ENCODE measurements at places on chromosomes 13 and 19. TPM values are rescaled to one million over a fixed set of nuclear protein-coding genes. Genes with fewer than 3 reads are reported as not detected.

The SLC17A7 gene
- 188 TPM for total RNA-seq

DNA sequence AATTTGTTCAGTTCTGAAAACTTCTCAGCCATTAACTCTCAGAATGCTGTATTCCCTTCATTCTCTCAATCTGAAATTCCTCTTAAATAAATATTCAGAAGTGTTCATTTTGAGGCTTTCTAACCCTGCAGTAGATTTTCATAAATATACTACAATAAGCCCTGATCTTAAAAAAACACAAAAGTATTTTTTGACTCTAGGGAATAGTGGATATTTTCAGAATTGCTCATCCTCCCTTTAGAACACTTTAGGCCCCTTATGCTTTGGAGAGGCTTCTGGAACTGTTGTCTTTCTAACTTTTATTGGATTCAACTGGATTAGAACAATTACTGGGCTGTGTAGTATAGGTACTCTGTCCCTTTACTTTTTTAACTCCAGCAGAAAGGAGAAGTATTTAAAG is 1662.6 kb upstream of the MIR17HG start:
- DNase-seq: no peak
- no peak overlapping the region for H3K4me3 ChIP-seq
- no peaks in the 10 kb centered on the region for H3K36me3 ChIP-seq

GRCh38 chr13:106493533-106494220 is 41.8 kb downstream of the EFNB2 start:
- no peak for DNase-seq
- no peak overlapping the region for H3K4me3 ChIP-seq
- no peak overlapping the region for H3K27ac ChIP-seq
- H3K4me1 ChIP-seq: peaks cover 7% of the 10 kb centered on the region
- H3K36me3 ChIP-seq: no peaks in the 10 kb centered on the region

DNA sequence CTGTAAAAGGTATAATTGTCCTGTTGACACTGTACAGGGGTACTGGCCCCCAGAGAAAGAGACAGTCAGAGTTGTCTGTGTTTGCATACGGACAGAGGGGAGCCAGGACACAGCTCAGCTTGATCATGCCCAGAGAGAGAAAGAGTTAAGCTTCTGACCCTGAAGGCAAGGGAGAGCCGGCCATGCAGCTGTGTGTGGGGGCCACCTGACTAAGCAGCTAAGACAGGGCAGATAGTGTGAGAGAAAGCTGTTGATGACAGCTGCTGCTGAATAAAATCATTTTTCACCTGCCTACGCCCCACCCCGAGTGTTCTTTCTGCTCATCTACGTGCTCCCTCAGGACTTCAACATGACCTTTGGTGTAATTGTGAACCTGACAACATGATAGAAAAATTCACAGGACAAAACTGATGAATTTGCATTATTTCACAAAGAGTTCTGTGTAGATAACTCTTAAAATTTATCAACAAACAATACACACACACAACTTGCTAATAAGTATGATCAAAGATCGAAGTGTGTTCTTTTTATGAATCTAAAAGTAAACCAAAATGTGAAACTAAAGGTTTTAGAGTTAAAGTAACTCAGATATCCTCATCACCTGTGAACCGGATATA is 1294.3 kb upstream of the ATXN8OS start:
- H3K36me3 ChIP-seq: no peaks in the 10 kb centered on the region
- no peak overlapping the region for H3K4me3 ChIP-seq
- no peak overlapping the region for H3K27ac ChIP-seq
- peaks cover 2% of the 10 kb centered on the region for H3K4me1 ChIP-seq
- DNase-seq: no peak

GRCh38 chr13:86933676-86934075 is 737.5 kb upstream of the SLITRK5 start:
- no peaks in the 10 kb centered on the region for H3K27me3 ChIP-seq
- no peak for DNase-seq
- H3K4me3 ChIP-seq: no peak overlapping the region
- H3K27ac ChIP-seq: no peak overlapping the region

- H3K4me3 ChIP-seq: no peak overlapping the region
- no peaks in the 10 kb centered on the region for H3K36me3 ChIP-seq
- no peak overlapping the region for H3K27ac ChIP-seq
- H3K27me3 ChIP-seq: peaks cover 4% of the 10 kb centered on the region
- peaks cover 11% of the 10 kb centered on the region for H3K4me1 ChIP-seq
Observed at GRCh38 chr13:110258876-110259631, 47.9 kb downstream of the COL4A1 start.

- H3K36me3 ChIP-seq: no peaks in the 10 kb centered on the region
- H3K4me3 ChIP-seq: no peak overlapping the region
- no peaks in the 10 kb centered on the region for H3K4me1 ChIP-seq
- no peak overlapping the region for H3K27ac ChIP-seq
- DNase-seq: no peak
Observed at GRCh38 chr19:41599175-41599966, 23.4 kb downstream of the CEACAM21 start.

DNA sequence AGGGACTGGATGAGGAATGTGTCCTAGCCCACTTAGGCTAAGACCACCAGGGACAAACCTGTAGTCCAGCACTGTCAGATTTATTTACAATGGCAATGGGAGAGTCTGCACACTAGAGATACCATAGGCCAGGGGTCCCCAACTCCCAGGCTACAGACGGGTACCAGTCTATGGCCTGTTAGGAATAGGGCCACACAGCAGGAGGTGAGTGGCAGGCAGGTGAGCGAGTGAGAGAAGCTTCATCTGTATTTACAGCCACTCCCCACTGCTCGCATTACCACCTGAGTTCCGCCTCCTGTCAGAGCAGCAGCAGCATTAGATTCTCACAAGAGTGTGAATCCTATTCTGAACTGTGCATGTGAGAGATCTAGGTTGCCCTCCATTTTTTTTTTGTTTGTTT is 2.4 kb downstream of the THAP8 start:
- H3K4me3 ChIP-seq: peak overlapping the region; percentile 46
- H3K4me1 ChIP-seq: peaks cover 3% of the 10 kb centered on the region
- H3K27me3 ChIP-seq: peaks cover 4% of the 10 kb centered on the region
- no peak overlapping the region for H3K27ac ChIP-seq
- DNase-seq: no peak
- H3K36me3 ChIP-seq: no peaks in the 10 kb centered on the region

DNA sequence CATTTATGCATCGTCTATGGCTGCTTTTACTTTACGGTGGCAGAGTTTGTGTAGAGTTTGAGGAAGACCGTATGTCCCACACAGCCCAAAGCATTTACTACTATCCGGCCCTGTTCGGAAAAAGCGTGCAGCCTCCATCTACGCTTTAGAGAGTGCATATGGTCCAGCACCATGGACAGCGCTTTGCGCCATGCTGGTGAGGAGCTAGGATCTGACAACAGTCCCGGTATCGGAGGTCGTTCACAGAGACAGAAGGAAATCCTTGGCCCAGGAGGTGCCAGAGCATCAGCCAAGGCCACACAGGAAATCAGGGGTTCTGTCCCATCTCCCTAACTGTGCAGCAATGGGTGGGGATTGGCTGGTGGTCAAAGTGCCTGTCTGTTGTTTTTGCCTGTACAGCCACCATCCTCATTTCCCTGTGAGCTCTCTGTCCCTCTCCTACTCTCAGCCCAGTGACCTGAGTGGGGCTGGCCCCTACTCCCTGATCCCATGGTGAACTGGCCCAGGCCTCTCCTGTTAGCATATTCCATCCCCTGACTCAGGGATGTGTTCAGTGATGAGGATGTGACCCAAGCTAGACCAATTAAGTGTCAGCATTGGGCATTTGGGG is 16.2 kb upstream of the PRODH2 start:
- no peak for DNase-seq
- no peak overlapping the region for H3K27ac ChIP-seq
- H3K27me3 ChIP-seq: peaks cover 5% of the 10 kb centered on the region
- H3K4me1 ChIP-seq: no peaks in the 10 kb centered on the region
- H3K36me3 ChIP-seq: no peaks in the 10 kb centered on the region

Measured in glutamatergic neuron (in vitro differentiated cells).